ENCODE measurements at places on chromosomes 13 and 19.

DNA sequence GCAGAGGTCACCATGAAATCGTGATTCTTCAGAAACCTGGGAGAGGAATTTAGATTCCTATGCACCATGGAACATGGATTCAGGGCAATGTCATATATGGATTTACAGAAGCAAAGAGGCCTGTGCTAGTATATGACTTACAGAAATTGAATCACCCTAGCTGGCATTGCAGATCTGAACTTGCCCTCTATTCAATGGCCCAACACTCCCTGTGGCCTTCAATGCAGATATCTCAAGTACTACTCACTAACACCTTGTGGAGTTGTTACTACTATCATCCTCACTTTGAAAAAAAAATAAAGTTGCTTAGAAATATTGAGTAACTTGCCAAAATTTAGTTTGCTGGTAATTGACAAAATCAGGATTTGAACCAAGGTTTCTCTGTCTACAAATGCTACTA lies 305.4 kb upstream of the SLITRK1 start:
- DNase-seq: no peak

GRCh38 chr13:42369071-42369797 lies 97.3 kb downstream of the AKAP11 start:
- DNase-seq: no peak

- no peak for DNase-seq
Observed at GRCh38 chr19:7428651-7429113, 60.2 kb downstream of the PEX11G start.

GRCh38 chr19:19581391-19581790 lies 37.1 kb downstream of the PBX4 start:
- DNase-seq: no peak

GRCh38 chr13:78657699-78658629 lies 991 bp downstream of the OBI1 start:
- no peak for DNase-seq

DNA sequence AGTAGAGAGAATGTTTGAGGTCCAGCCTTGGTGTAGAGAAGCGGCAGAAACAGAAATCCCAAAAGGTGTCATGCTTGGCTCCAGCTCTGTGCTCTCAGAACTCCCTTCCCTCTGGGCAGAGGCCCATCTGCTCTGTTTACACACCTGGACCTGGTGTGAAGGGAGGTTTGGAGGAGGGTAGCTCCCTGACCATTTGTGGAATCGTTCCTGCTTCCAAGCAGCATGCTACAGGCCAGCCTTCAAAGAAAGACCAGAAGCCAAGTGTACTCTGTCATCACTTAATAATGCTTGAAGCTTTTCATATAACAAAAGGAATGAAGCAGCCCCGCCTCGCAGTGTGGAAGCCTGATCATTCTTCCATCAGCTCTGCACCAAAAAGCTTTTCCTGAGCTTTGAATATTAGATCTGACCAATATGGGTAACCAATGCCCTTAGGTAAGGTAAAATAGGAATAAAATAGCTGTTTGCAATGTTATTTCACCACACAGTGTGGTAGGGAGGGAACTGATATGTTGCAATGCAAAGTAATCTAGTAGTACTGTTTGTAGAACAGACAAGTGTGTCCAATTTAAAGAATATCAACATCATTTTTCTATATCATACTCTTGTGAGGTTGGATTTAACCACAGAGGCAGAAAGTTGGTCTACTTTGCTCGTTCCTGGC lies 63.3 kb downstream of the ZIC5 start:
- no peak for DNase-seq

GRCh38 chr19:39518458-39518857 lies 3.5 kb downstream of the SELENOV start:
- DNase-seq: no peak

Measured in activated CD4-positive, alpha-beta T cell treated with anti-CD3 and anti-CD28 coated beads, Interleukin-2, amount 50 U/mL, for 4 hours (primary cell).